ENCODE measurements at places on chromosomes 2 and 18.

- DNase-seq, result no peak
Observed at GRCh38 chr2:126827371-126827770, 71.3 kb upstream of the TEX51 start.

DNA sequence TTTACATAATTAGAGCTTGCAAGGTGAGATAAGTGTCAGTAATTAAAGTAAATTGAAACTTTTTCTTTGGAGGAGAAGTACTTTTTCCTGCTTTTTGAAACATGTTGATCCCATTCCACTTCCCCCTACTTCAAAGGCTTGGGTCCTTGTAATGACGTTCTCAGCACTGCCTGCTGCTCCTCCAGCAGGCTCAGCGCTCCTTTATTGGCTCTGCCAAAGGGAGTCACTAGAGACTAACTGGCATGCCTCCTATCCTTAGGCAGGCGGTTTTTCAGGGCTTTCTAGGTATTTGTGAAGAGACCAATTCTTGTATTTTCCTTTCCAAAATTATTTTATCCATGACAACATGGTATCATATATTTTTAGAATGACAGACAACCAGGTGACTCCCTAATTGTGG lies 43.9 kb upstream of the ACADL start:
- no peak for DNase-seq

GRCh38 chr18:35510076-35510651 lies 12.4 kb upstream of the INO80C start:
- no peak for DNase-seq

DNA sequence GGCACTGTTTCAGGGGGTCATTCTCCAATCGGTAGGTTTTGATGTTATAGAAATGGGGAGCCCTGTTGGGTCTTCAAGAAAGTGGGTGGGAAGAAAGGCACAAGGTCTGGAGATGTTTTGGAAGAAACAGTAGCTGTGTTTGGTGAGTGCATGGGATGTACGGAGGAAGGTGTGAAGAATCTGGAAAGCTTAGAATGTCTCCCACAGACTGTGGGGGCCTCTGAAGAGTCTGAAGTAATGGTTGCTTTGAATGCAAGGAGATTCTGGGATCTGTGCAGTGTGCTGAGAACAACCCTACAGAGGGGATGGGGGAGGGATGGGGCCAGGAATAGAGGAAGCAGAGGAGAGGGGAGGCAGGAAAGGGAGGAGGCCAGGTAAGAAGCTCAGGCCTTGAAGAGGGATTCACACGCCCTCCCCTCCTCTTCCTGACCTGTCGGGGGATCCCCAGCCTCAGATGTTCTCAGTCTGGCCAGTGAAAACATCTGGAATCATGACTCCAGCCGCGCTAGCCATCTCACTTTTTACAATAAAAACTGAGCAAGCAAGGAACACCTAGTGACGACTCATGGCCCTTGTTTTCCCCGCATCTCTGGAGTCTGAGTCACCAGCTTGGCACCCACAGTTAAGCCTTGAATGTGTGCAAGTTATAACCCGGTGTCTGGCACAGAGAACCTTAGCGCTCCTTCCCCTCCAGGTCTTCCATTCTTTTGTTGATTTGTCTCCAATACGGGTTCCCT lies 74.2 kb downstream of the SH3BP4 start:
- no peak for DNase-seq

DNA sequence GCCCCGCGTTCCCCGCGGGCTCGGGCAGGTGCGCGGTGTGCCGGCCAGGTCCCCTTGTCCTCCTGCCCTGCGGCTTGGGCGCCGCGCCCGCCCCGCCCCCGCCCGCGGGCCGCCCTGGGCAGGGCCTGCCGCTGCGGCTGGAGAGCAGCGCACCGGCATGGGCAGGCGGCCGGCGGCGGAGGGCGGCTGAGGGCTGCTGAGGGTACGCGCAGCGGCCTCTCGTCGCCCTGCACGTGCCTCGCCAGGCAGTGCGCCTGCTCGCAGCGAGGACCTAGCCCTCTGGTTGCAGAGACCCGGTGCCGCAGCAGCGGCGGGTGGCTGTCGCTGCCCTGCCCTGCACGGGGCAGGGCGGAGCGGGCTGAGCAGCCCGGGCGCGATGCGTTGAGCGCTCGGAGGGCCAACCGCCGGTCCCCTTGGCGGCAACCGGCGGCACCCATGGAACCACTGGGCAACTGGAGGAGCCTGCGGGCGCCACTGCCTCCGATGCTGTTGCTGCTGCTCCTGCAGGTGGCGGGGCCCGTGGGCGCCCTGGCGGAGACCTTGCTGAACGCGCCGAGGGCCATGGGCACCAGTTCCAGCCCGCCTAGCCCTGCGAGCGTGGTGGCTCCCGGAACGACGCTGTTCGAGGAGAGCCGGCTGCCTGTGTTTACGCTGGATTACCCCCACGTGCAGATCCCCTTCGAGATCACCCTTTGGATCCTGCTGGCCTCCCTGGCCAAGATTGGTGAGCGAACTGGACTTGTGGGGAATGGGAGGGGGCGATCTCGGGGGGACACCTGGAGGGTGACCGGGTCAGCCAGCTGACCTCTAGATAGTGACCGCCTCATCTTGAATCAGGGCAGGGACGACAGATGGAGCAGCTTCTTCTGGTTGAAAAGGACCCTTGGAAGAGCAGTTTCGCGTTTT lies at the start of gene SLC9A2:
TSS of gene SLC9A2 (plus strand) at position 140 of the 906 bp plus-strand sequence. CDS start at position 436, 296 bp downstream.
- DNase-seq, result no peak

DNA sequence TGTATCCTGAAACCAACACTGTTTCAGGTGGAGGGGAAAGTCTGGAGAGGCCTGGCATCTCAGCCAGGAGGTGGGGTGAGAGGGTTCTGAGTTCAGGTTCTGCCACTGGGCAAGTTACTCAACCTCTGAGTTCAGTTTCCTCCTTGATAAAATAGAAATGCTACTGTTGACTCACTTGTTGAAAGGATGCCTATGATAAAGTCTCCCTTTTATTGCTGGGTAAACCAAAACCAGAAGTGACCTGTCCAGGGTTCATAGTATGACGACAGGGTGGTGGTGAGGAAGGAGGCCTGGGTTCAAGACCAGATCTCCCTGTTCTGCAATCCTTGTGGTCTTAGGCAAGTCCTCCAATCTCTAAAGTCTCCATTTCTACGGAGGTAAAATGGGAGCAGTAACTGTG lies 232.7 kb downstream of the PRKCE start:
- DNase-seq, result no peak

Measured in T-helper 1 cell (primary cell).